ENCODE measurements at places on chromosomes 13 and 19.

GRCh38 chr13:79406597-79406908, 498 bp upstream of the RBM26 start:
- no peak for DNase-seq

DNA sequence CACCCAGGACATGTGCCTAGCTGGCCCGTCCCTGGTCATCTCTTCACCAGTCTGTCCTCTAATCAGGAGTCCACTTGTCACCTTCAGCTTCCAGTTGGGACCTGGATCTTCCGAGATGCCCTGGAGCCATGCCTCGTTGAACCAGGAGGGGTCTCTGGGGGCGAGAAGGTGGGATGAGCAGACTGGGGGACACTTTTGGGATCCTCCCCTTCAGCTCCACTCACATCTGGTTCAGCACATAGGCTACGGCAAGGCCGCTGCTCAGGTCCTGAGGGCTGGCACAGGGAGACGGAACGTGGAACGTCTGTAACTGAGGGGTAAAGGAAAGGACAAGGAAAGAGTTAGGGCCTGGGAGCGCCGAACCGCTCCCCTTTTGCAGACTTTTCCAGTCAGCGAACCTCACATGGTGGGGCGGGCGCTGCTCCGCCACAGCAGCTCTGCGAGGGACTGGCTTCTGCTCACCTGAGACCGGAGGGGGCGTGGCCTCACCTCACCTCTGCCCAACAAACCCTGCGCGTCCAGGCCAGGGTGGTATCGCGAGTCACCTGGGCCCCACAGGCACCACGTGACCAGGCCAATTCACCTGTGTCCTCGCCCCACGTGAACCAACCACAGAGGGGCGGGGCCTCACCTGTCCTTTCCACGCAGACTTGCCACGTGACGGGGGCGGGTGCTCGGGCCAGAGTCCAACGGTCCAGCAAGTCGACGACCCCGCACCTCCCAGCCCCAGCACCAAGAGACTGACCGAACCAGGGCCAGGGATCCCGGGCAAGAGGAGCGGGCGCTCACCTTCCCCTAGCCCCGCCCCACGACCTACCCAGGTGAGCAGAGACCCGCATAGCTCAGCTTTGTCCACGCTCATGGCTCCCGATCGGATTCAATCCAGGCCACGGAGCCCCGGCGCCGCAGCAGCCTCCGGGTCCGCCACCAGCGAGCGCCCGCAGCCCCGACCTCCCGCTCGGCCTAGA, at the start of gene HOOK2:
HOOK2 (minus strand) TSS at position 965 of the 968 bp plus-strand sequence; CDS start at position 862, 103 bp downstream.
- peak; percentile 93 for DNase-seq

- no peak for DNase-seq
These were observed 28.1 kb downstream of the ZNF20 start for GRCh38 chr19:12111943-12112637.

- no peak for DNase-seq
These were observed 9.8 kb upstream of the CEACAM18 start for GRCh38 chr19:51468545-51468920.

- DNase-seq, result peak; percentile 42
These were observed 20.5 kb upstream of the STRN4 start for GRCh38 chr19:46766569-46767317.

DNA sequence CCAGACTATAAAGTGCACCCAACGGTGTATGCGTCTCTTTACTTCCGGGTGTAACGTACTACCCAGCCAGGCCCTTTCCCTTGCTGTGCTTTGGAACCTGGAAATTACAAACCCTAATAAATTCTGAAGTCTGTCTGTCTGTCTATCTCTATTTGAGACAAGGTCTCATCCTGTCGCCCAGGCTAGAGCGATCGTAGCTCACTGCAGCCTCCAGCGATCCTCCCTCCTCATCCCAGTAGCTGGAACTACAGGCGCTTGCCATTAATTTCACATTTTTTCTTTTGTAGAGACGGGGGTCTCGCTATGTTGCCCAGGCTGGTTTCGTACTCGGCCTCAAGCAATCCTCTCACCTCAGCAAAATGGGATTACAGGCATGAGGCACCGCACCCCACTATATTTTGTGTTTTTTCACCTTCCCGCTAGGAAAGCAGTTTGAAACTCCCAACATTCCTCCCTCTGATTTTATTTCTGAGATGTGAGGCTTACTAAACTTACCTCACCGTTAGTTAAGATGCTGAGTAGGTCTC, 469 bp upstream of the RNF6 start:
- DNase-seq, result no peak

DNA sequence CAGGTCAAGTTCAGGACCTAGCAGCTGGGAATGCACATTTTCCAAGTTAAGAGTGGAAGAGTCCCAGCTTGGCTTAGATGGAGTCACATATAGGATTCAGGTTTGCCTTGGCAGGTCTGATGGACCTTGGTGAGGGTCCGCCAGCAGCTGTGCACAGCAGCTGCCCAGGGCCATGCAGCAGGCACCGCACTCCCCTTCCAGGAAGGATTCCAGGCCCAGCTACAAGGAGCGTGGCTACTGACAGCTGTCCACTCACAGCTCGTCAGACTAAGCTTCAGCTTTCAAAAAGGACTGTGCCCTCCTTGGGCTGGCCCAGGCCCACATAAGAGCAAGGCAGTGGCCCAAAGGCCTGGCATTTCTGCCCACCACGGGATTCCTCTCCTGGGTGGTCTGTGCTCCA, 68.4 kb downstream of the ALOX5AP start:
- no peak for DNase-seq

DNA sequence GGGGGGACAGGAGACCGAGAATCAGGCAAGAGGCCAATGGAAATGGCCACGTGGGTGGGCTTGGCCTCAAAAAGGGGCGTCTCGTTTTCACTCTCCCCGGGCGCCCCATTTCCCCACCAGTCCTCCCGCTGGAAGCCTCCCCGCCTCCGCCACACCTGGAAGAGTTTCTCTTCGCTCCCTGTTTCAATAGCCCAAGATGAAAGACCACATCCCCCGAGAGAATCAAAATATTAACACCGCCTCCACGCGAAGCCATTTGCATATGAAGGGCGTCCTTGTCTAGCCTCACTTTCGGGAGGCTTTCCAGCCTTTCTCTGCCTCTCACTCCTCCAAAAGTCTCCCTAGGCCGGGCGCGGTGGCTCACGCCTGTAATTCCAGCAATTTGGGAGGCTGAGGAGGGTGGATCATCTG, 691 bp upstream of the OLFM2 start:
- no peak for DNase-seq

- DNase-seq, result no peak
These were observed 121.6 kb upstream of the SPATA13 start for GRCh38 chr13:24038841-24039330.

GRCh38 chr13:42392716-42393572, 121.0 kb downstream of the AKAP11 start:
- DNase-seq, result no peak

- DNase-seq, result no peak
These were observed 74.5 kb downstream of the PCCA start for GRCh38 chr13:100163375-100163774.

DNA sequence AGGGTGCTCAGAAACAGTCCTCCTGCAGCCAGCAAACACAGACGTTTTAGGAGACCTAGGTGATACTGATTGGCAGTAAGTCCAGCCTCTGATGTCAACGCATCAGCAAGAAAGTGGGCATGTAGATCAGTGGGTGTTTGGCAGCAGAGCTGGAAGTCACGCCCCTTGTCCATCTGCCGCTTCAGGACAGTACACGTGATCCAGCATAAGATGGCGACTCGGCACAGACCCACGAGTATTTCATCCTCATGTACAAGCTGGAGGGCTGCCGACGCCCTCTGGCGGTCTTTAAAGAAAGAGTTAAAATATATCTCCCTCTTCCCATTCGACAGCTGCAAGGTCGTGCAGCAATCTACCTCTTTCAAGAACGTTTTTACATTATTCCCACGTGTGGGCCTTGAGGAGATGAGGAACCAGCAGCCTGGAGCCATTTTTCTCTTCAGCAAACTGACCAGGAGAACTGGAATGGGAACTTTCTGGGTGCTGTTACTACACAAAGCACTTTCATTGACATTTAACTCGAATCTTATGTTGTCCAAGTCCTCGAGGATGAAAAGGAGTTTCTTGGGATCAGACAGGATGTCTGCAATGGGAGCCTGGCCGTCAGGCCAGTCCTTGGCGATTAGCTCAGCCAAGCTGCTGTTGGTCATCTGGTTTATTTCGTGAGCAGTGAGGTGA, 22.3 kb downstream of the NLRP11 start:
- peak; percentile 46 for DNase-seq

DNA sequence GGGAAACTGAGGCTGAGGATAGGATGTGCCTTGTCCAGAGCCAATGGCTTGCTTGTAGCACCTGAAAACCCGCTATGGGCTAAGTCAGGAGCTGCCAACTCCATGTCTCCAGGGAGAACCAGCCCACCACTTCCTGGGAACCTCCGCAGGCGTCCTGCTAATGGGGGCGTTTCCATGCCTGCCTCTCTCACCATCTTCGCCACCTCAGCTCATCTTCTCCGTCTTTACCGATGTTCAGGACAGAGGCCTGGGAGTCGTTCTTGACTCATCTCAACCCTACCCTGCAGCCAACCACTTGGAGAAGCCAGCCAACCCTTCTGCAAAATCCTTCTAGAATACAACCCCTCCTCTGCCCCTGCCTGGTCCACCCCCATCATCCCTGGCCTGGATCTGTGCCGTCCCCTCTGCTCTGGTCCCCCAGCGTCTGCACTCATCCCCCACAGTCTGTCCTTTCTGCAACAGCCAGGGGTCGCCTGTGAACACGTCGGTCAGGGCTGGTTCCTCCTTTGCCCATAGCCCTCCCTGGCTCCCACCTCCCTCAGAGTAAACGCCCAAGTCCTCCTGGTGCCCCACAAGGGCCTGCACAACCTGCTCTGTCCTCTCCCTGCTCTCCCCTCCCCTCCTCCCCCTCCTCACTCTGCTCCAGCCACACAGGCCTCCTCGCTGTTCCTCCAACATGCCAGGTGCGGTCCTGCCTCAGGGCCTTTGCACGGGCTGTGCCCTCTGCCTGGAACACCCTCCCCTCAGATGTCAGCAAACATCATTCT, 31.0 kb downstream of the PTPRS start:
- DNase-seq, result no peak

DNA sequence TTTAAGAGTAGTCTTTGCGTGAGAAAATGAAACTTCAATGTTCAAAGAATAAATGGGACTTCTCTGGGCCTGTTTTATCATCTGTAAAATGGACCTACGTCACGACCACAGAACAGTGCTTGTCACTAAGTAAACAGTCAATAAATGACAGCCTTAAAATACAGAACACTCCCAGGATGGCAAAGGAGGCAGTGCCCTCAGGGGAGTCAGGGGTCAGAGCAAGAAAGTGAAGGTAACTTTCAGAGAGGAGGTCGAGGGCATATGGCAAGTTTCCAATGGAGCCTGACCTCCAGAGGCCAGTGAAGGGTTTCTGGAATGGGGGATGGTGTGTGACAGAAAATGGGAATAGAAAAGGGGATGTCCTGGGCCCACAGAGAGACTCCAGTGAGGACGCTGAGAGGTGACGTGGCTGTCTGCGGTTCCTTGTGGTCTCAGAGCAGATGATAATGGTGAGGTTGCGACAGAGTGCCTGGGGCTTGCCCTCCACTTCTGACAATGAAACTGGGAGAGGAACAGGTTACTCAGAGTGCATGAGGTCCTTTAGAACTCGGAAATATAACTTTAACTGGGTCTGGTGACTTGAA, 91.8 kb downstream of the UBL3 start:
- DNase-seq, result peak; percentile 78

DNA sequence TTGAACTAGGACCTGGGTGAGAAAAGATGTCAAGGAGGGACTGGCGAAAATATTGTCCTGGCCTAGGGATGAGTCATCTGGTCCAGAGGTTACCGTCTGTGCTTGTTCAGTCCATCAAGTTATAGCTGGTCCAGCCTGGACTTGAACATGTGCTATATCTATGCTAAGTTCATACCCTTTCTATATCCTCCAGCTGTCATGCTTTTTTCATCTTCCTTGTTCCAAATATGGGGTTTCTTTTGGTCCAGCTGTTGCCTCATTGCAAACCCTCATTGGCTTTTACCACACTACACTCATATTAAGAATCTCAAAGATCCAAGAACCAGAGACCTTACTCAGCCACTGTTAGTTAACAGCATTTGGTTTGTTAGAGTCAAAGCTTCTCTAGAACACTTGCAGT, 19.1 kb upstream of the KLF12 start:
- peak; percentile 8 for DNase-seq

- no peak for DNase-seq
These were observed 138.2 kb downstream of the CRYL1 start for GRCh38 chr13:20387441-20387971.

GRCh38 chr13:111461445-111462149, 141.2 kb downstream of the TEX29 start:
- no peak for DNase-seq

GRCh38 chr19:6161271-6161850, 25.9 kb downstream of the ACSBG2 start:
- DNase-seq, result peak; percentile 41

DNA sequence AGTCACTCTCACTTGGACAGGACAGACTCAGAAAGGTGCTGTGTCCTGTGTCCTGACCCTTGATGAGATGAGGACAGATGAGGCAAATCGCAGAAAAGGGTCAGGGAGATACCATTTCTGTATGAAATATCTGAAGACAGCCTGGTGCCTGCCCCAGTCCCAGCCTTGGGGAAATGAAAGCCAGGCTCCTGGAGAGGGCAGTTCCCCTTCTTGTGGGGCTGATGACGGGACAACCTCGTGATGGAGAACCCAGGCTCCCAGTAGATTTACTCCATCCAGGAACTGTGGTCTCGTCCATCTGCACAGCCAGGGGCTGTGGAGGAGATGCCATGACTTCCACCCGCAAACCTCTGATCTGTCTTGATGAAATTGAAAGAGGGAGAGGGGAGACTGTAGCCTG, 13.8 kb downstream of the LILRB1 start:
- DNase-seq, result no peak

GRCh38 chr13:50731400-50731799, 112.1 kb downstream of the DLEU7 start:
- peak; percentile 45 for DNase-seq

DNA sequence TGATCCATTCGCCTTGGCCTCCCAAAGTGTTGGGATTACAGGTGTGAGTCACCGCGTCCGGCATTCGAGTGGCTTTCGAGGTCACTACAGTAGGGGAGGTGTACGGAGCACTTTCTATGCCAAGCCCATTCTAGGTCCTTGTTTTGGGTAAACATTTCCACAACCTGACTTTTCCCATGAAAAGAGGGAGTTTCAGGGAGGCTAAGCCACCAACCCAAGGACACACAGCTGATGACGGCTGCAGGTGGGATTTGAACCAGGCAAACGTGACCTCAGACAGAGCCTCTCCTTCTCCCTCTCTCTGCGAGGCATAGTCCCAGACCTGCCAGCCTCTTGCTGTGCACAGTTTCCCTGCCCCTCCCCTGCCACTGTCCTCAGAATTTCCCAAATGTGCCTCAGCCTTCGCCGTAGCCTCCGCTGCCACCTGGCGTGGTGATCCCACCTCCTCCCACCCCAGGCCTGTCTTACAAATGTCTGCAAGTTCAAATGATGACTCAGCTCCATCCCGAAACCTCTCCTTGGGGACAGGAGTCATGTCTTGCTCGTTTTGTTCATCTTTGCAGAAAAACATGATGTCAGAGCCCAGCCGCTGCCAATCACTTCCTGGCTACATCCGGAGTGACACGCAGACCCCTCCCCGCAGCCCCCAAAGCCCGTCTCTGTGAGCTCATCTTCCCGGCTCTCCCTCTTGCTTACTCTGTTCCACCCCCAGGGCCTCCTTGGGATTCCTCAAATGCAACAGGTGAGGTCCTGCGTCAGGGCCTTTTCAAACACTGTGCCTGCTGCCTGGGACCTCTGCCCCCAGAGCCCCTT, 6.6 kb upstream of the GADD45B start:
- DNase-seq, result no peak

- no peak for DNase-seq
These were observed 229 bp downstream of the BORCS8 start for GRCh38 chr19:19191768-19192077.

GRCh38 chr19:28403690-28404089, 809.3 kb downstream of the UQCRFS1 start:
- DNase-seq, result no peak
